ENCODE measurements at places on chromosomes 5 and 9.
A peak's percentile ranks its signal among the peaks of the same experiment; 100 is the strongest.

DNA sequence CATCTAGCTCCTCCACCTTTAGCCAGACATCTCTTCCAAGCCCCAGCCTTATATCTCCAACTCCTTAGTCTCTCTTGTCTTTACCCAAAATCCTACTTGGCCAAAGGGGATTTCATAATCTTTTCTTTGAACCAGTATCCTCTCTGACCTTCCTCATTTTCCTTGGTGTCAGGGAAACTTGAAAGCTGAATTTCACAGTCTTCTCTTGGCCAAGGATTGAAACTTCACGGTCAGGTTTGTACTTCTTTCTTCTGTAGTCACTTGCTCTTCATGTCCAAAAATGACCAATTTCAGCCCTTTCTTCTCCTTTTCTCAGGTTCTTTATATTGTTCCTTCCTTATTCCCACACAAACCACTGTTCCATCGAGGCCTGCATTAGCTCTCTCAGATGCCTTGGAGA is 473.7 kb upstream of the KLF4 start:
- DNase-seq: no peak

GRCh38 chr9:93653760-93654159 is 77.4 kb downstream of the PHF2 start:
- no peak for DNase-seq

DNA sequence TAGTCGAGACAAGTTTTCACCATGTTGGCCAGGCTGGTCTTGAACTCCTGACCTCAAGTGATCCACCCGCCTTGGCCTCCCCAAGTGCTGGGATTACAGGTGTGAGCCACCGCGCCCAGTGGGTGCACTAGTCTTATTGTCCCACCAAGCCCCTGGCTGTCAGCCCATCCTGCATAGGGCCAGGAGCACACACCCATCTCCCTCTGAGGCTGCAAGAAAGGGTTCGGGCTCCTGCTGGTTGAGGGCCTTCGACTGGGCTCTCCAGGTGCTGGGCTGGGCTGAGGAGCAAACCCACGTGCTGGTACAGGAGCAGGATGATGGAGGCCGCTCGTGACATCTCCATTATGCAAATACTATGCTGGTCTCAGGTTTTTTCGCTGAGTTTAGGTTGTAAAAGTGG is 25.1 kb upstream of the RNF130 start:
- no peak for DNase-seq

GRCh38 chr5:15371184-15371583 is 128.8 kb upstream of the FBXL7 start:
- DNase-seq: no peak

GRCh38 chr9:129080298-129080600 is 662 bp upstream of the DOLPP1 start:
- no peak for DNase-seq

- no peak for DNase-seq
Measured at GRCh38 chr9:112848316-112849151, 42.1 kb downstream of the SLC46A2 start.

GRCh38 chr5:3818624-3819023 is 223.0 kb downstream of the IRX1 start:
- no peak for DNase-seq

DNA sequence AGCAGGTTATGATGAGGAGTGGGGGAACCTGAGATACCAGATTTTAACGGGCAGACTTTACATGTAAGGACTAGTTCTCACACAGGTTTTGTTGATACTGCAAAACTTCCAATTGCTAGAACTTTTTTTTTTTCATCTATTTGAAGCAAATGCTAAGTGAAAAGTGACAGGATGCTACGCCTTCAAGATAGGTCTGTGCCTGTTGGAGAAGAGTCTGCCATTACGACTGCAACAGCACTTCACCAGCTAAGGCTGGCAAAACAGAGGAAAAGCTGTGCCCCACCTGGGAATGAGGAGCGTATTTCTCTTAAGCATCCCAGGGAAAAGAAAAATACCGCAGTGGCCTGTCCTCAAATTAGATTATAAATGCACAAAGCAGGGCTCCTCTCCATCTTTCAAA is 102.0 kb upstream of the CDH6 start:
- no peak for DNase-seq

DNA sequence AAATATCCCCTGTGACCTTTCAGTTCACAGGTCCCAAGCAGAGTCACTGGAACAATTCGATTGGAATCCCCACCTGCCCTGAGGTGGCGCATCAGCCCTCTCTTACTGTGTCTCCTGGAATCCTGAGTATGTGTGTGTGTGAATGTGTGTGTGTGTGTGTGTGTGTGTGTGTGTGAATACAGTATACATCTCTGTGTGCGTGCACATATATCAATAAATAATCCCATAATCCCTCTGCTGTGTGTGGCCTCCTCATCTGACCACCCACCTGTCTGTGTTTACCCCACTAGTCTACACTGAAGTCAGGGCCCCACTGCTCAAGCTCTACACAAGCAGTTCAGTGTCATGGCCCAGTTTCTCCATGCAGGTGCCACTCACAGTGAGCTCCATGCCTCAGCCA is 187.4 kb downstream of the ERCC6L2 start:
- no peak for DNase-seq

- DNase-seq: no peak
Measured at GRCh38 chr5:85602843-85603242, 1014.9 kb upstream of the COX7C start.

DNA sequence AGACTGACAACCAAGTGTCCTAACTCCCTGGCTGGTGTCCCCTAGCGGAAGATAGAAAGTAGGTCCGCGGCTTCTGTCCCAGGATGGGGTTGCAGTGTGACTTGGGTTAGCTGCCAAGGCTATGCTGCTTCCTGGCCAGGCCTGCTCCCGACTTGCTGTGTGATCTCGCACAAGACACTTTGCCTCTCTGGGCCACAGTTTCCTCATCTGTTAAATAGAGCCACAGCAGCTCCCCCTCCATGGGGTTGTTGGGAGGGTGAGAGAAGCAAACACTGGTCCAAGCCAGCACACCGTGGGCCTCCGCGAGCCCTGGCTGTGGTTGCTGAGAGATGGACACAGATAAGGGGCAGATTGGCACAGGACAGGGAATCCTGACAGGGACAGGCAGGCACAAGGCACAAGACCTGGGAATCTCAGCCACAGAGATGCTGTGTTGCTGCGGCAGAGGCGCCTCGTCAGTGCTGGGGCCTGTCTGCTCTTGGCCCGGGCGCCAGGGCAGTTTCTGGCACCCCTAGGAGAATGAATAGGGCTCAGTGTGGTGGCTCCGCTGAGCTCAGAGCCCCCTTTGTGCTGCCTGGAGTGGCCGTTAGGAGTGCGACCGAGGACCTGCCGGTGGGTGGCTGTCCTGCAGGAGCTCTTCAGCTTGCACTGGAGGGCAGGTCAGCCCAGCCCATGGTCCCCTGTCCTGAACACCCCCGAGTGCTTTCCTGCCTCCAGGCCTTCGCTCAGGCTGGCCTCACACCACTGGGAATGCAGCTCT is 1.8 kb upstream of the SH2D3C start:
- peak; percentile 35 for DNase-seq

- DNase-seq: no peak
Measured at GRCh38 chr9:71783120-71783523, 14.8 kb upstream of the CEMIP2 start.

DNA sequence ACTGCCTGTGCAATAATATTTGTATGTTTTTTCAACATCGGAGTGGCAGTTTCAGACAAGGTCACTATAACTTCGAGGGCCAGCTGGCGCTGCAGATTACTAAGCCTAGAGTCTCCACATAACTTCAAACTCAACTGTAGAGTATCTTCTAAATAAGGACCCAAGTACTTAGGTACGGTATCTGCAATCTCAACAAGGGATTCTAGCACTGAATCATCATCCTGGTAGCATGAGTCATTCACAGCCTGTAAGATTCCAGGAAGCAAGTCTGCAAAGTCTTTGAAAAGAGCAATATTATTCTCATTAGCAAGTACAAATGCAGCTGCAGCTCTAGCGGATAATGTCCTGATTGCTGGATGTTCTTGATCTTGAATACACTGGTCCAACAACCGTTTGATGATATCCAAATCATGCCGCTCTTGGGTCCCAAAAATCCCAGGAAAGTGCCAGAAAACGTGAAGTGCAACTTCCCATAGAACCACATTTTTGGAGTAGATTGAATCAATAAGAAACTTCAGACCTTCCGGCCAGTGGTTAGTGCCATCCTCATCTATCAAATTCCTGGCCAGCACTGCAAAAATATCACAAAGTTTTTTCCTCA is 654 bp downstream of the RANBP6 start:
- DNase-seq: no peak

- DNase-seq: no peak
Measured at GRCh38 chr5:142784401-142784955, 14.3 kb downstream of the ARHGAP26 start.

DNA sequence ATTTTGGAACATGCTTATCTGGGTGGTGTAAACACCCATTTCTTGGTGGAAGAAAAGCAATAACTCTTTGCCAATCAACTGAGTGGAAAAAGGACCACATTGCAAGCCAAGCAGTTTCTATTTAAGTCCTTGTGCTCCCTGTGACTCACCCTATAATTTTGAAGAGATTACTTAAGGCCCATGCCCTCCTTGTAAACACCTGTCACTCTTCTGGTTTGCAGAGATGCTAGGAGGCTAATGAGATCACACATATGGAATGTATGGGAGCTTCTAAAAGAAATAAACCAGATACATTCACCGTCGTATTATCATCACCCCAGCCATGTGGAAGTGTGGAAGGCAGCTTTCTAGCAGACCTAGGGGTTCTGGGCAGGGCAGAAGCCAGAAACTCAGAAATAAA is 337.1 kb downstream of the GADD45G start:
- no peak for DNase-seq

- no peak for DNase-seq
Measured at GRCh38 chr9:84759300-84759750, 89.8 kb downstream of the NTRK2 start.

GRCh38 chr9:8883321-8883720 is 1083.7 kb upstream of the DMAC1 start:
- DNase-seq: no peak

GRCh38 chr5:66498791-66499207 is 97.4 kb upstream of the MAST4 start:
- no peak for DNase-seq

DNA sequence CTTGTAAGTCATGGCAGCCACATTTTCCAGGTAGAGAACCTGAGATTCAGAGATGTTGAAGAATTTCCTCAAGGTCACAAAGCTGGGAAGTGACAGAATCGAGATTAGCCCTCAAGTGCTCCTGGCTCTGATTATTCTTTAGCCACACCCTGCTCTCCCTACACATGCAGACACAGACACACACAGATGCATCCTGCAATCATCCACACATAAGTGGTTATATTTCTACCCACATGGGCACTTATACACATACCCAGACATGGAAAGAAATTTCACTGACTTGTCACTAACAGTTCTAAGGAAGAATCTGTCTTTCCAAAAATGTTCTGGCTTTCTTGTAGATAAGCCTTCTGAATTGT is 32.2 kb upstream of the GALNT10 start:
- DNase-seq: no peak

- no peak for DNase-seq
Measured at GRCh38 chr9:13281356-13282016, 2.0 kb upstream of the MPDZ start.

DNA sequence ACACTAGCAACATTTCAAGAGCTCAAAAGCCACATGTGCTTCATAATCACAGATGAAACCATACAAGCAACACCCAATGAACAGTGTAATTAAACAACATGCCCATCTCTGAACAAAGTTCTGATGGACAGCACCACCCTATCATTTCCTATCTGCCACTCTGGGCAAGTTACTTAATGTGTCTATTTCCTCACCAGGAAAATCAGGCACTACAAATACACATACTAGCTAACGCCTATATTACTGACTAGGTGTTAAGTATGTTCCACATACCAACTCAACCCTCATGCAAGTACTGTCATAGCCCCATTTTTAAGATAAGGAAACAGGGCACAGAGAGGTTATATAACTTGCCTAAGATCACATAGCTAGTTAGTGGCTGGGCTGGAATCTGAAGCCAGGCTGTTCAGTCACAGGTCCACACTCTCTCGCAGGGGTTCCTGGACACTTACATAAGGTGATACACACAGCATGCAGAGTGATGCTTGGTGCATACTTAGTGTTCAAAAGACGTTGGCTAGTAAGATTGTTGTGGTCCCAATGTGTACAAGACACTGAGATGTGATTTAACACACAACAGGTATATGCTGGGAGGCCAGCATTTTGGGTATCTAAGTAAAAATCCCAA is 24.2 kb downstream of the CORO2A start:
- no peak for DNase-seq

DNA sequence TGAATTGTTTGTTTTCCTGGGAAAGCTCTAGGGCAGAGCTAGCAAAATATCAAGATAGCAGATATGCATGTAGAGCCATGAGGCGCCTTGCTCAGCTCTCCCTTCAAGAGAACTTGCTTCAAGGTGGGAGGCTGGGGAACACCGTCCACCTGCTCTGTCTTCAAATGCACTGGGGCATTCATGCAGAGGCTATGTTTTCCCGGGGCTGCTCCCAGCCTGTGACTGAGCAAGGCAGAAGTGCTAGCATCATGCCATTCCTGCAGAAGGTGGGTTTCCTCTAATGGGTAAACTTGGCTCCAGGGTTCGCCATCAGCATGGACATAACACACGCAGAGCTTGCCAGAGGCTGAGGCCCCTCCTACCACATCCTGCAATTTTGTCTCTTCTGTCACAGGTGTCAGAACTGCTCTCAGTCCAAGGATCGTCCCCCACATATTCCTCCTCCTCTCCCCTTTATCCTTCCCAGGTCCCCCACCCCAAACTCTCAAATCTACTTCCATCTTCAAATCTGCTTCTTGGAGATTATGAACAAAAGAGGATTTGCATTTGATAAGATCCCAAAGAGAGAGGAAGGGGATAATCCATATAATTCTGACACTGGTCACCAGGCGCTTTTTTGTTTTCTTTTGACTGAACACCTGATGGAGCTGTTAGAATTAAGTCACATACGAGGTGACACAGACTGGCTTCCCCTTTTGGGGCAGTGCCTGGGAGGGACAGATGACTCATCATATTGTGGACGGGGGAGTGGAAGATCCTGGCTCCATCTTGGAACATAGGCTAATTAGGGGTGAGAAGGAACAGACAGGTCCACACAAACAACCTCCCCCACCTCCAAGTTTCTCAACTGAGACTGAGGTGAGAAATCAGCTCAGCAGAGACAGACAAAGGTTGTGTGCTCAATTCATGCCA is 85.0 kb upstream of the TAF11L2 start:
- no peak for DNase-seq

- no peak for DNase-seq
Measured at GRCh38 chr5:83434946-83435345, 36.6 kb upstream of the VCAN start.

GRCh38 chr5:140007311-140007710 is 35.8 kb downstream of the NRG2 start:
- DNase-seq: no peak
